ENCODE measurements at places on chromosomes 12 and 14. TPM values are rescaled to one million over a fixed set of nuclear protein-coding genes. Genes with fewer than 3 reads are reported as not detected.

NOXRED1 gene
- total RNA-seq: 0.70 TPM

LRRC43 gene
- total RNA-seq: 1.2 TPM

A2ML1 gene
- total RNA-seq: not detected

SLC25A3 gene
- total RNA-seq: 740 TPM

PIP4P1 gene
- total RNA-seq: 17.0 TPM

IL23A gene
- total RNA-seq: not detected
